ENCODE measurements at places on chromosomes 4 and X. TPM values are rescaled to one million over a fixed set of nuclear protein-coding genes. Genes with fewer than 3 reads are reported as not detected.

Gene SMARCAD1
- 26.7 TPM for total RNA-seq

Gene HTN1
- not detected for total RNA-seq

Gene GABRA4
- under 0.01 TPM for total RNA-seq

Gene P2RY8
- 0.85 TPM for total RNA-seq

Gene ETDC
- not detected for total RNA-seq

Gene TBX22
- not detected for total RNA-seq

Gene MCUB
- total RNA-seq = 24.8 TPM

Gene TRPC3
- total RNA-seq = 0.19 TPM

Gene OTC
- total RNA-seq = 0.15 TPM

Gene KIF4A
- total RNA-seq = 11.0 TPM

Gene MAPK10
- 8.6 TPM for total RNA-seq

Gene TEX13D
- total RNA-seq = not detected

Gene ADH7
- total RNA-seq = 307 TPM

Gene MAP9
- total RNA-seq = 4.2 TPM
